ENCODE measurements at places on chromosomes 1 and 21.

- DNase-seq, result no peak
Observed at GRCh38 chr1:111290630-111291029, at the start of gene CHIA. CHIA (plus strand) TSS chr1:111290851; CDS start chr1:111310468, 19,617 bp downstream.

DNA sequence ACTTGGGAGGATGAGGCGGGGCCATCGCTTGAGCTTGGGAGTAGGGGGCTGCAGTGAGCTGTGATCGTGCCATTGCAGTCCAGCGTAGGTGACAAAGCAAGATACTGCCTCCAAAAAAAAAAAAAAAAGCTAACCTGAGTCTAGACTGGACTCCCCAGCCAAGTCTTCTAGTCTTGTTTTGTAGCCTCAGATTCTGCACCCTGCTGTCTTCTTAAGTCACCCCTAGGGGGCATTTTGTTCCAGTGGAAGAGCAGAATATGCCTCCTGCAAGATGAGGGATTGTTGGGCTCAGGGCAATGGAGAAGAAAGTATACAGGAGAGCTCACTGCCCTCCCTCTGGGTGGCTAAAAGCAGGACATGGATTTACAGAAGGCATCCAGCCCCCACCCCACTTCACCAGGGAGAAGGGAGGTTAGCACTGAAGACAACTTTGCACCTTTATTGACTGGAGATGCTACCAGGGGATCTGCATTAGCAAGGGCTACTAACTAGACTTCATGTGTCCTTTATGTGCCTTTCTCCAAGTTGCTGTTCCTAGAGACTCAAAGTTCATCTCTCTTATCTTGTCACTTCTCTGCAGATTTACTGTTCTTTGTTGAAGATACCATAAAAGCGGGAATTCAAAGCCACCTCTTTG lies 15.3 kb upstream of the RNF187 start:
- no peak for DNase-seq

- DNase-seq, result no peak
Observed at GRCh38 chr1:219443763-219444162, 169.1 kb downstream of the ZC3H11B start.

DNA sequence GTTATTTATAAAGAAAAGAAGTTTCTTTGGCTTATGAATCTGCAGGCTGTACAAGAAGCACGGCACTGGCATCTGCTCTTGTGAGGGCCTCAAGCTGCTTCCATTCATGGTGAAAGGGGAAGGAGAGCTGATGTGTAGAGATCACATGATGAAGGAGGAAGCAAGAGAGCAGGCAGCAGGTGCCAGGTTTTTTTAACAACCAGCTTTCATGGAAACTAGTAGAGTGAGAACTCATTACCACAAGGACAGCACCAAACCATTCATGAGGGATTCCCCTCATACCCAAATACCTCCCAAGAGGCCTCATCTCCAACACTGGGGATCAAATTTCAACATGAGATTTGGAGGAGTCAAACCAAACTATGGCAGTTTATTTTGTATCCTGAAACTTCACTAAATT lies 85.8 kb upstream of the CAMK1G start:
- no peak for DNase-seq

DNA sequence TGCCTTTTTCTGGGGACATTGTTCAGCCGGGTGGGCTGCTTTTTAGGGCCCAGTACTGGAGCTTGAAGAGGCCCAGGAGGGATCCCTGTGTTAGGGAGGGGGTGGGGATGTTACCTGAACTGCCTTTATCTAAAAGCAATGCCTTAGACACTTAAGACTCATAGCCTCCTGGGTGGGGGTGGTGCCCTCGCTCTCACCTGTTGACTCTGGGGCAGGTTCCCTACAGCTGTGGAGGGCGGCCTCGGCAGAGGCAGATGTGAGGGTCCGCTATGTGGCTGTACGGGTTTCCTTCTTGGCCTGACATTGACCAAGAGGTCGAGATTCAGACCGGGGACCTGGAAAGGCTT lies 716 bp downstream of the INAVA start:
- no peak for DNase-seq

- no peak for DNase-seq
Observed at GRCh38 chr21:27466140-27466539, 499.3 kb upstream of the ADAMTS5 start.

GRCh38 chr1:54973205-54973921 lies 7.1 kb upstream of the TMEM61 start:
- no peak for DNase-seq

DNA sequence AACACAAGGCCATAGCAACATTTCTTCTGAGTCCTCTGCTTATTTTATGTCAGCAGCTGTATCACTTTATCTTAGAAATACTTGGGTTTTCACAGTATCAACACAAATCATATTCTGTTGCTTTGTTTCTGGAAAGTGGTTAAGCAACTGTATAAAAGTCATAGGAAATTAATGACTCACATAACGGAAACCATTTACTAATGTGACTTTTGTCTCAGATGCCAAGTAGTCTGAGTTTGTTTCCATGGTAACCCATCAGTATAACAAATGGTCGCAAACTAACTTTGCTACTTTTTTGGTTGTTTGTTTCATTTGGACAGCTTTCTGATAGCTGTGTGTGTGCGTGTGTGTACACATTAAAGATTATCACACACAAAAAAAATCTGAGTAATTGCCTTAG lies 31.1 kb downstream of the EEIG2 start:
- DNase-seq, result no peak

DNA sequence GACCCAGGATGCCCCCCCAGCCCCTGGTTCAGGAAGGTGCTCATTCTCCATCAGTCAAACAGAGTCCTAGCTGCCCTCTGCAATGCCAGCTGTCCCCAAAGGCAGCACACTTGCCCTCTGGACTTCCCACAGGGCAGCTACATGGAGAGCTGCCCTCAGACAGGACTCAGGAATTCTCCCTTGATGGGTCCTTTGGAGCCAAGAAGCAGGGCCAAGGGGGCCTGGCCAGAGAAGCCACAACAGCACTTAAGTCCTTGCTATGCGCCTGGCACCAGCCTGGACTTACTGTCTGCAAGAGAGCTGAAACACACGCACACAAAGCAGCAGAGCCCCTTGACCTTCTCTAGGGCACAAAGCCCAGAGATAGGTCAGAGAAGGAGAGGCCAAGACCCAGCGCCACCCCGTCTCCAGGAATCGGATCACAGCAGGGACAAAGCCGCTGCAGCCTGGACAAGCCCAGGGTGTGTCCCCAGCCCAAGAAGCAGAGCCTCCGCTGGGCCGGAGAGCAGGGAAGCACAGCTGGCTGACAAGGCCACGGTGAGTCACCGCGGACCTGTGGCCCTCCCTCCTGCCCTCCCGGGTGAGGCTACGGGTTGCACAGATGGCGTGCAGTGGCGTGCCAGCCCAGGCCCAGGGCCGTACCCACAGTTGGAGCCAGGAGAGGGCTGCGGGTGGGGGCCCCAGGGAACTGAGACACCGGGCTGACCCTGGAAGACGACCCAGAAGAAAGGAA lies 1.7 kb downstream of the WNT9A start:
- no peak for DNase-seq

GRCh38 chr21:41948078-41948895 lies 5.5 kb downstream of the C2CD2 start:
- no peak for DNase-seq
